ENCODE measurements at places on chromosomes 16 and 17.

DNA sequence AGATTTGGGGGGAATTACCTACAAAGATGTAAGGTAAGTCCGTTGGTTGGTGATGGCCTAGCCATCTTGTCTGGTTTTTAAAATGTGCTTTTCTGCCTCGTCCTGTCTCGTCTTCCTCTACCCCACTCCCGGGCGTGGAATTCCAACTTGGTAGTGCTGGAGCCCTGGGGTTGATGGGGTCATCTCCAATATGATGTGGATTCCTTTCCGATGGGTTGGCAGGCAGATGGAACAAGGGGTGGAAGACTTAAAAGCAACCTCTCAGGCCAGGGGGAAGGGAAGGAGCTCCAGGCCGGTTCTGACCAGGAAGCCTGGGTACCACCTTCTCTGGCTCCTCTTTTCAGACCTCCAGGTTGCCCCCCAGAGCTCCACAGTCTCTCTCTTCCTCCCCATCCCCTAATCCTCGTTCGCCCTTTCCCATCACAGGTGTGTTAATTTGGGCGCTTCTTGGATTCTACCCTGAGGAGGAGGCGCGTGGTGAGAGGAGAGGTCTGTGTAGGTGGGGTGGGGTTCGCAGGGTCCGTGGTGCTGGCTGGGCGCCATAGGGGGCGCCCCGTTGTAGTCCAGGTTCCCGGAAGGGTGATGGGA is 5.1 kb upstream of the HOXB2 start:
- DNase-seq, result no peak

DNA sequence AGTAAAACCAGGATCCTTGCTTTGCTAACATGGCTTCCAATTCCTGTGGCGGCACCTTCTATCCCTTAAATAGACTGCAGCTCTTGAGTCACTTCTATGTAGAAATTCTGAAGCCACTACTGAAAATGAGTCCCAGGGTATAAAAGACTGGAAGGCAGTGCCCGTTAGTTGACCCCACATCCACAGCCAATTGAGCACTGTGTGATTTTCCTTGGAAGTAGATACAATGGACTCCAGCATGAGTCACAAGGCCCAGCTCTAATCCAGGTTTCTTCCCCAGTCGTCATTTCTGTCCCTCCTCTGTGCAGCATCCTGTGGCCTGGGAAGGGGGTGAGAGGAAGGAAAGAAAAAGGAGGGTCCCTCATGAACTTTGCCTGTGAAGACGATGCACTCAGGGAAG is 69.5 kb downstream of the HLF start:
- DNase-seq, result no peak

- DNase-seq, result no peak
These were observed 146.7 kb downstream of the RAB11FIP4 start for GRCh38 chr17:31538080-31538762.

DNA sequence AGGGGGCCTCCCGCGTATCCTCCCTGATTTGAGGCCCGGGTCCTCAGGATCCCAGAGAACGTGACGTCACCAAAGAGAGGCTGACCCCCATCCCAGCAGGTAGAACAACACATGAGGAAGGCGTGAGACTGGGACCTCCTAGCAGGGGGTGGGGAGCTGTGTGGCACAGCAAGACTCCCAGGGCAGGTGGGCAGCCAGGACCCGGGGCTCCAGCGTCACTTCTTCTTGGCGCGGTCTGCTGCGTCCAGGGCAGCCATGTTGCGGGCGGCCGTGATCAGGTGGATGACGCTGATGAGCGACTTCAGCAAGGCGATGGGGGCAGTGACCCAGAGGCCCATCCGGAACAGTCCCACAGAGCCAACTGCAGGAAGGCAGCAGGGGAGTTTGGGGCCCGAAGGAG is 4.1 kb downstream of the CDIPT start:
- DNase-seq, result no peak

DNA sequence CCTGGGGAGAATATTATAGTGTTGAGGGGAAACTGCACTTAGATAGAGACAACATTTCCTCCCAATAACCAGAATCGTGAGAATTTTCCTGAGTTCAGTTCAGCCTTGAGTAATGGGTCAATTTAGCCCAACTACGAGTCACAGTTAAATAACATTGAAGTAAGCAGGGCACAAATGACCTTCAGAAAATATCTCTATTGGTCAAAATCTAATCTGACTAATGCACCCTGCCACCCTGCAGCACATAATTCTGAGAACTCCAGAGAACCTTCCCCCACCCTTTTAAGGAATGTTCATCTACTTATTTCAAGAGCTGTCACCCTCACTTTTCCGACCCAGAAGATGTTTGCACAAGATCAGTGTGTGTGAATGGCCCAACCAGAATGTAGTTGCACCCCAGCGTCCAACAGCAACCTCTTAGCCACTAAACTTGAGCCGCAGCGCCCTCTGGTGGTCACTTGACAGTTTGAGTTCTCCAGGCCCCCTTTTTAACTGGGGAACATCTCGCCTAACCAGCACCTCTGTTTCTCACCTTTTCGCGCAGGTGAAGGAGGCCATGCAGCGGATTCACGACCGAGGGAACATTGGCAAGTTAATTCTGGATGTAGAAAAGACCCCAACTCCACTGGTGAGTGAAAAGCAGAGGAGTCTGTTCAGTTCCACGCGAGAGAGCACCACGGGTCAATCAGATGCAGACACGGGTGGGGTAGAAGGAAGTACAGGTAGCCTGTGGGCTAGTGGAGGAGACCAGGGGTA is 50.9 kb upstream of the CLEC3A start:
- DNase-seq, result peak; percentile 65

Data from stimulated activated CD8-positive, alpha-beta memory T cell treated with anti-CD3 and anti-CD28 coated beads, Interleukin-15, amount 100 ng/mL, for 1 hour (primary cell).